NCI-H526 treated with DMSO at 0.1 percent for 48 hours (cell line): ENCODE measurements at places on chromosomes 5 and 9.

DNA sequence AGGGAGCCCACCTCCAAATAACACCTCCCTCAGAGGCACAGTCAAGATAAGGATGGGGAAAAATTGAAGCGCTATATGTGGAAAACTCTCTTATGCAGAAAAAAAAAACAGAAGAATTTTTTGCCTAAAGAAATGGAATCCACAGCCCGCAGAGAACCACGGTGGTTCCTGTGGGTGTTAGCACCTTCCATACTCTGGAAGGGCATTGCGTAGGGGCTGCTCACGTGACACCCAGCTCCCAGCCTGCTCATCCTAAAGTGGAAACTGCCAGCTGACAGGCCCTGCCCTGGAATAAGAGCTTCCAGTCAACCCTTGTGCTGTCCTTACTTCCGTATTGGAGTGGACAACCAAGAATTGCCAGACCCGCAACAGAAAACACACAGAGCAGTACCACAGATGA lies 142.5 kb downstream of the FSTL4 start:
- no peak for DNase-seq

DNA sequence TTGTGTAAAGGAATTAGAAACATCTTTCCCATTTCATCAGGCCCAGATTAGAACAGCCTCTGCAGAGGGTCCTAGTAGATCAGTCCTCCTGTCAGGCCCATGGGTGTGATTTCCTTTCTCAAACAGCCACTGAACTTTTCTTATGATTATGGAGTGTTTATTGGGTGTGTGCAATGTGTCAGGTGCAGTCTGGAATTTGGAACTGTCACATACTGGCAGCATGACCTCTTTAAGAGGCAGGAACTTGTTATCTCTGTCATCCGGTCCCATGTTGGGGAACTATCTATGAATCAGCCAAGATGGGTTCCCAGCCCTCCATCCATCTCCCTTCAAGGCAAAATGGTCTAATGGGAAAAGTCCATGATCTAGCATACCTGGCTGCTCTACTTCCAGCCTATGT lies 11.6 kb upstream of the MEGF9 start:
- no peak for DNase-seq

GRCh38 chr5:143606043-143606752 lies 202.7 kb upstream of the NR3C1 start:
- no peak for DNase-seq

DNA sequence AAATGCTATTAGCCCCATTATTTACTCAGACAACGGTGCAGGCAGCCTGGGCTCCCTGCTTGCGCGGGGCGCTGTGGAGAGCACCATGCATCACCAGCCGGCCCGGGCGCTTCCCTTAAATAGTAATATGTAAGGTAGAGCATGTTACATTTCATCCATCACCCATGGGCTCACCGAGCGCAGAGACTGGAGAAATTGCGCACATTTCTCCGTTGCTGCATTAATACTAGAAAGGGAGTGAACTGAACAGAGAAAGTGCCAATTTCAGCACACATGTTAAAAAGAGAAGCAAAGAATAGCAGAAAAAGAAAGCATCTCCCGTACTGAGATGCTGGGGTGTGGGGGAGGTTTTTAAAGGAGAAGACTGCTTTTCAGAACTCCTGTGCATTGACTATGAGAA lies 400.3 kb downstream of the ZSWIM6 start:
- DNase-seq: no peak

DNA sequence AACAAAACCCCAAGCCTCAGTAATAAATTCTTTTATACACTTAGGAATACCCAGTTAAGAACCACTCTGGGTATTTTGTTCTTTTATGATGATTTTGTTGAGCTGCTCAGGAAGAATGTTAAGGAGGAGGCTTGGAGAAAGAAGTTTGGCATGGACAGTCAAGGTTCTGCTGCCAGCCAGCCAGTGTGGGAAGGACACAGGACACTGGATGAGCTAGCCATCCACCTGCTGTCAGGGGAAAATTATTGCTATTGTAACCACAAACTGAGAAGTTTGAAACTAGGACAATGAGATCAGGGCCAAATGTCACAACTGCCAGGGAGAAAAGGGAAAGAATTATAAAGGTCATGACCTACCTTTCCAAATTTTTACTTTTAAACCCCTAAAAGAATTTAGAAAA lies 25.9 kb upstream of the ADAMTSL1 start:
- DNase-seq: no peak

- no peak for DNase-seq
These were observed 273.4 kb downstream of the CSNK1G3 start for GRCh38 chr5:123785162-123786071.

DNA sequence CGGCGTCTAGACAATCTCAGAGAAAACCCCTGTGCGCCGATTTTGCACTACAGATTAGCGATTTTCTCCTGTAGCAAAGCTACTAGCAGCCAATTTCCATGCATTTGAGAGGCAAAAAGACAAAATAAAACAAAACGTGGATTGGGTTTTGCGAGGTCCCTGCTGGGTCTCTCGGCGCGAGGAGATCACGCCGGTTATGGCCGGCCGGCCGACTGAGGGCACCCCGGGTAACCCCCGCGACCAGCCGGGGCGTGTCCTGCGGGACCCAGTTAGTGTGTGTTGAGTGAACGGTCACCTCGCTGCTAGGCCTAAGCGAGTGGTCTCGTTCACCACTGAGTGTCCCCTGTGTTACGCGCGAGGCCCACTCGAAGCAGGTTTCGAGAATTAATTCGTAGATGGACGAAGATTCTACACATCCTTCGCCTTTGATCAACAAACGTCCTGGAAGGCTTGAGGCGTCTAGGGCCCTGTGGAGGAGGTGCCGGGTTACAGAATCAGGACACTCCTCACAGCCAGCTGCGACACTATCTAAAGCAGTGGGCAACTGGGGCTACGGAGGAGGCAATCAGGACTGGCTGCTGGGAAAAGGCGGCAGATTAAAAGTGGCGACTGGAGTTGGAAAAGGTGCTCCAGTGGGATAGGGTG lies 764 bp upstream of the VDAC1 start:
- no peak for DNase-seq

DNA sequence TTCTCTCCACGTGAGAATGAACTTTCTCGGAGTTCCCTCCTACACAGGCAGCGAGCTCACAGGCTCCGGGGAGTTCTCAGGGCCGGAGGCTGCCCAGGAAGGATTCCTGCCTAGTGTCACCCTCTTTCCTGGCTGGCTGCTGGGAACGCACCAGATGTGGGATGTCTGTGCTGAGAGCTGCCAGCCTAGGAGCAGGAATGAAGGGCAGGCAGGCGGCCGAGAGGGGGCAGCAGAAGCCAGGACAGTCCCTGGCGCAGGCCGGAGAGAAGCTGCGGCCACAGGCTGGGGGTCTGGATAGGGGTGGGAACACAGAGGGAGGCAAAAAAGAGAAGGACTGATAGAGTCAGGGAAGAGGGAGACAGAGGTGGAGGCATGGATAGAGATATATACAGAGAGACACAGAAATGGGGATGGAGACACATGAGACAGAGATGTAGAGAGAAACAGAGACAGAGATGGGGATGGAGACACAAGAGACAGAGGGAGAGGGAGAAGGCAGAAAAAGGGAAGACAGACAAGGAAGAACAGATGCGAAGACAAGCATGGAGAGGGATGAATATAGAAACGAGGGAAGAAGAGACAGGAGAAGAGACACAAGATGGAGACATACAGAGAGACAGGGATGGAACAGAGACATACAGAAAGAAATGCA lies 25.3 kb upstream of the ENHO start:
- peak; percentile 34 for DNase-seq
